Karpas-422 (cell line): ENCODE measurements at places on chromosomes 4 and X. TPM values are rescaled to one million over a fixed set of nuclear protein-coding genes. Genes with fewer than 3 reads are reported as not detected.

The SAGE1 gene
- not detected in 2 replicates for total RNA-seq

- DNase-seq = no peak
Measured at GRCh38 chr4:143188136-143189088, 3.7 kb downstream of the USP38 start.

GRCh38 chr4:7558436-7558835 is 123.7 kb upstream of the PSAPL1 start:
- no peak for DNase-seq

GRCh38 chr4:8893227-8893623 is 21.6 kb upstream of the HMX1 start:
- DNase-seq = no peak

DNA sequence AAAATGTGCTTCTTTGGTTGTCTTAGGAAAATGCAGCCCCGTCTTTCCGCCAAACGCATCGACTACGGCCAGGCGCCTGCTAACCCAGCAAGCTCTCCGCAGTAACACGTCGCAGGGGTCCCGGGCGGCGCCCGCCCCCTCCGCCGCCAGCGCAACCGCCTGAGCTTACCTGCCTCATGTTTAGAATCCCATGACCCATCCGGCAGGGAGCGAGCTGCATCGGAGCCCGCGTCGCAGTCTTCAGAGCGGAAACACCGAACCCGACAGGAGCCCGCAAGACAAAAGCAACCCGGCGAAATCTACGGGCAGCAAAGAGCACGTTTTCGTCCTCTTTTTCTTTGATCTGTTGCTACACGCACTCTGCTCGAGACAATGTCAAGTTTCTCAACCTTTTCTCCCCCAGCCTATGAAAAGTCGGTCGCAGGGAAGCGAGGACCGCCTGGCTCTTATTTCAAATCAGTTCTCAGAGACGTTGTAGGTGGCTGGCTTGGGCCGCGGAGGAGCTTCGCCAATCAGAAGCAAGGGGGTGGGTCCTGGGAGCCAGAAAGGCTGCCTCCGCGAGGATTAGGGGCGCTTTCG is at the start of gene MID1:
TSS of gene MID1 (minus strand) at position 465 of the 579 bp plus-strand sequence. CDS start 53,038 bp downstream, outside the sequence.
- DNase-seq = no peak

- no peak for DNase-seq
Measured at GRCh38 chr4:123299212-123299691, 97.3 kb upstream of the SPRY1 start.

- DNase-seq = no peak
Measured at GRCh38 chr4:177107288-177107921, 202.3 kb upstream of the NEIL3 start.
